ENCODE measurements at places on chromosomes 6 and 20.

DNA sequence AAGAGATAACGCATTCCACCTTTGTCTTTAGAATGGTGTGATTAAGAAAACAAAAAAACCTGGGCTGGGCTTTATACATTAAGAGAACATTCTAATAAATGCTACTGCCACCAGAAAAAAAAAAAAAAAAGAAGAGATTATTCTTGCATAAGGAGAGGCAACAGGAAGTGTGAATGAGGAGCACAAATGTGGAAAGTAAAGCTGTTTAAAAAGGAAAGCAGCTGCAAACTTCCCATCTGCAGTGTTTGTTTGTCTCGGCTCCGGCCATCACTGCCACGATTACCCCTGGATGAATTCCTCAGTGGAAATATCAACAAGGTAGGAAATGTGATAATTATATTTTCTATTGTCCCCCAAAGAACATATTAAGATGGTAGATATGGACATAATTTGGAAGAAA lies 223.9 kb downstream of the PHF3 start:
- DNase-seq, result no peak

- DNase-seq, result no peak
Measured at GRCh38 chr20:53346335-53346648, 247.3 kb downstream of the ZNF217 start.

DNA sequence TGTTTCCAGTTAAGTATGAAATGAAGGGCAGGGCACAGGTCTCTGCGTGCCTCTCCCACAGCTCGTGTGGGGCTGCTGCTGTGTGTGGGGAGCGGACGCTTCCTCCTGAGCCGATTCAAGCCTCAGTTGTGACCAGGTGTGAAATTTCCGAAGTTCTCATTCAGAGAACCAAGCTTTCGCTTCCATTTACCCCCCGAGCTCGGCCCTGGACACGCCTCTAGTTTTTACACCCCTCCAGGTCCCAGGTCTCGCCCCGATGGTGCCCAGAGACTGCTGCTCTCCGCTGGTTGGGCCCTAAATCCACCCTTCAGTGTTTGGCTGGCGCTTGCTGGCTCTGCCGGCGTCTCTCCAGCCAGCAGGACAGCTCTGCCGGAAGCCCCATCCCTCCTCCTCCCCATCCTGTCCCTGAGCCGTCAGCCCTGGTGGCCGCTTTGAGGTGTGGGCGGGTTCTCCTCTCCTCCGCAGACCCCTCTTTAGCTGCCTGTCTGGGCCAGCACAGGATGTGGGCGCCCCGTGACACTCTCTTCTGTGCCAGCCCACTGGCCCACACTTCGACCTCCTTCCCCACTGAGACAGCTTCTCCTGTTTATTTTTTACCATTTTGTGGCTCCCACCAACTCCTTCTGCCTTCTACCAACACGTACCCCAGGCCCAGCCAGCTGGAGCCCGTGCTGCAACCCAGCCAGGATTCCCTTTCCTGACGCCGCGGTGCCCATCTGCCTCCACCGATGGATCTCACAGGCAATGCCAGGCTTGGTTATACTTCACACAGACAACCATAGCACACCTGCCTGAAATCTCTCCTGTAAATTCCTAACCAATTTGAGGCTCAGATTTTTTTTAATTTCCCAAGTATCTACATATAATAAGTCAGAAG lies 142.8 kb downstream of the DLL1 start:
- DNase-seq, result no peak

GRCh38 chr20:62377615-62378178 lies 9.2 kb upstream of the RPS21 start:
- DNase-seq, result no peak

DNA sequence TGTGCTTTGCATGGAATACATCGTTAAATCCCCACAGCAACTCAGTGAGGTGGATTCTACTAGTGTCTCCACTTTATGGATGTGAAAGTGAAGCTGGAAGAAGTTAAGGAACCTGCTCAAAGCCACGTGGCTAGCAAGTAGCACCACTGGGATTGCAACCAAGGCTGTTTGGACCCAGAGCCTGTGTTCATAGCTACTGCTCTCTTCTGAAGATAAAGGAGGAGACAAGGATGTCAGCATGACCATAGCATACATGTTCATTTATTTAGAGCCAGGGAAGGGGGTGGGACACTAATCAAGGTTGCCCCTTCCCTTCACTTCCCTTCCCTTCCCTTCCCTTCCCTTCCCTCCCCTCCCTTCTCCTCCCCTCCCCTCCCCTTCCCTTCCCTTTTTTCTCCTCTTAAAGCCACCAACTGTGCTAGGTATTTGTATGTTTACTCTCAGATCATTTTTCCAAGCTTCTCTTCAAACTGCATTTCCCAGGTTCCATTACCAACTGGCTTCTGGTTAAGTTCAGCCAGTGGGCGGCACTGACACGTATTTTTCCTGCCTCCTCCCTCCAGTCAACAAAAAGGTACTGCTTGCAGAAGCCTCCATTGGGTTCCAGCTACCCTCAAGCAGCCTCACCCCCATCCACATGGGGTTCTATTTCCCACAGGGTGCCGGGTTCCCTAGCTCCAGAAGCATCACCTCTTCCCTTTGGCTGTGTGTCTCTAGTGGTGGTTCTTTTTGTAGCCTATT lies 134.9 kb downstream of the BCAS1 start:
- DNase-seq, result peak; percentile 5

DNA sequence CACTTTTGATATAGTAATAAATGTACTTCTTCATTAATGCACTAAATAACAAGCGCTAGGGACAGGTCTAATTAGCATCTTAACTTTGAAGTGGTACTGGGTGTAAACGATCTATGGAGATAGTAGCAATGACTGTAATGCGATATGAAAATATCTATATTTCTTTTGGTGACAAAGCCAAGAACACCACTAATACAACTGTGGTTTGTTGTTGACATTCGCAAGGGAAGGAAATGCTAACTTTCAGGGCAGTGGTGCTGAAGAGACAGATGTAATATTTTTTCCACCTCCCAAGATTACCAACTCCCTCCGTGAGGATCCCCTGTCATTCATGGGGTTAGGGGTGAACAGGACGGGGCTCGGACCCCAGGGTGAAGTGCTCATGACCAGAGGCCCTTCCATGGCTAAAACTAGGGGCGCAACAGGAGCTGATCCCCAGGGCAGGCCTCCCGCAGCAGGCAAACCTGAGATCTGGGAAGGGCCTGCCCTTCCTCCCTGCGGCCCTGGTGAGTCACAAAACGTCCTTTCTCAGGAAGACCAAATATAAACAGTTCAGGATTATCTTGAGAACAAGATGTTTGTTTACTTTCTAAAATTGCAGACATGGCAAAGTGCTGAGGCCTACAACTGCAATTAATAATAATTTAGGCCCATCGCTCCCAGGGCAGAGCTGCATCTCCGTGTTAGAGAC lies 65.0 kb upstream of the TOX2 start:
- peak; percentile 78 for DNase-seq

- no peak for DNase-seq
Measured at GRCh38 chr6:44102527-44102926, 24.7 kb downstream of the MRPL14 start.

- DNase-seq, result no peak
Measured at GRCh38 chr6:53686355-53686940, 20.9 kb upstream of the KLHL31 start.

- DNase-seq, result no peak
Measured at GRCh38 chr6:46637933-46638332, 14.7 kb downstream of the CYP39A1 start.
